ENCODE measurements at places on chromosomes 7 and 10.

DNA sequence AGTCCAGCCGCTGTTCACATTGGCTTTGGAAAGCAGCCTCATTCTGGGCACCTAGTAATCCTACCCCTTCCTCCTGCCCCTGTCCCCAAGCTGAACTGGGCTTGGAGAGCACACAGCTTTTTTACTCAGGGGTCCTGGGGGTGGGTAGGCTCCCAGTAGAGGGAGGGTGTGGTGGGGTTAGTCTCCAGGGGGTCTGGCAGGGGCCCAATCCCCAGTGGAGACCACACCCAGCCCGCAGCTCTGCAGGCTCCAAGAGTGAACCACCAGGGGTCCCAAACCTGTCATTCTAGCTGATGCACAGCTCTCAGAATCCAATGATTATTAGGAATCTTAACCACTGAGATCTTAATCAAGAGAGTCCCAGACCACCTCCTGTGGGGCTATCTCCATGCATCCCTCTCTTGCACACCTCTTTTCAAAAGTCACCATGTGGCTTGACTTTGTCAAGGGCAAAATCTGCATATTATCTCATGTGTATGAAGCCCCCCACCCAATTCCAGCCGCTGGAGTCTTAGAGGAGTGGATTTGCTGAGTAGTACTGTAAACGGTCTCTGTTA is 2.7 kb downstream of the HOXA11 start:
- DNase-seq, result no peak

DNA sequence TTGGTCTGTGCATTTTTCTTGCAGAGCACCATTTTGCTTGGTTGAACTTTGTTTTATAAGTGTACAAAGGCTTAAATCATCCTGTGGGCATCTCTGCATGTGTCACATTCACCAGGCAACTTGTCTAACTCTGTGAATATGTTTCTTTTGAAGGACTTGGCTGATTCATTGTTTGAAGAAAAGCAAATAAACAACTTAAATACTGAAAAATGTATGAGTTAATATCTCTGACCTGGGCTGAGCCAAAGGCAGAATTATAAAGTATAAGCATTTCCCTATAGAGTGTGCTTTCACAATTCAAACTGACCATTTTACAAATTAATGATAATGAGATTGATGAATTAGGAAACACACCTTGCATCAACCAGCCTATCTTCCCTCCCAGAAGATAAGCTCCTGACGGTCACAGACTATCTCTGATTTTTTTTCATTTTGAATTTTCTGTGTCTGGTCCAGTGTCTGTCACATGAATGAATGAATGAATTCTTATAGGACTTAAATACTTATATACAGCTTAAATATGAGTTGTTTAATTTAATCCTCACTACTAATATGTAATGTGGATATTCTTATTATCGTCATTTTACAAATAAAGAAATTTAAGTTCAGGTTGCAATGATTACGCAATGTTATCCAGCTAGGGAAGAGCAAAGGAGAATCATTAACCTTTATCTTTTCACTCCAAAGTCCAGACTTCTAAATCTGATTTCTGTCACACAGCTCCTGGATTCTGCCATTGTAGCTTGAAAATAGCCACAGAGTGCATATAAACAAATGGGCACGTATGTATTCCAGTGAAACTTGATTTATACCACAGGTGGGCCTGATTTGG is 182.0 kb upstream of the PHYHIPL start:
- no peak for DNase-seq

DNA sequence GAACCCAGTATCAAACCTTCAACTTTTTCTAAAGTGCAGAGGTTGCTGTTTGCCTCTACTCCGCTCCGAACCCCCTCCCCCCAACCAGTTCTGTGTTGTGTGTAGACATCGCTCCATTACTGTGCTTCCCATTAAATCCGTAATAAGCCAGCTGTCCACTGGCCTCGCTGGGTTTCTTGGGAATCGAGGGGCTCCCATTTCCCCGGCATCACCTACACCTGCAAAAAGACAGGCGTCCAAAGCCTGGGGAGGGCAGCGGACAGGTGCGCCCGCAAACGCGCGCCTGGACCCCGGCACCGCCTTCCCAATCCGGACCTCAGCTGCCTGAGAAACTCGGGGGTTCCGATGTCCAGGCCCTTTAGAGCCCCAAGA is 631 bp downstream of the RTKN2 start:
- DNase-seq, result no peak

DNA sequence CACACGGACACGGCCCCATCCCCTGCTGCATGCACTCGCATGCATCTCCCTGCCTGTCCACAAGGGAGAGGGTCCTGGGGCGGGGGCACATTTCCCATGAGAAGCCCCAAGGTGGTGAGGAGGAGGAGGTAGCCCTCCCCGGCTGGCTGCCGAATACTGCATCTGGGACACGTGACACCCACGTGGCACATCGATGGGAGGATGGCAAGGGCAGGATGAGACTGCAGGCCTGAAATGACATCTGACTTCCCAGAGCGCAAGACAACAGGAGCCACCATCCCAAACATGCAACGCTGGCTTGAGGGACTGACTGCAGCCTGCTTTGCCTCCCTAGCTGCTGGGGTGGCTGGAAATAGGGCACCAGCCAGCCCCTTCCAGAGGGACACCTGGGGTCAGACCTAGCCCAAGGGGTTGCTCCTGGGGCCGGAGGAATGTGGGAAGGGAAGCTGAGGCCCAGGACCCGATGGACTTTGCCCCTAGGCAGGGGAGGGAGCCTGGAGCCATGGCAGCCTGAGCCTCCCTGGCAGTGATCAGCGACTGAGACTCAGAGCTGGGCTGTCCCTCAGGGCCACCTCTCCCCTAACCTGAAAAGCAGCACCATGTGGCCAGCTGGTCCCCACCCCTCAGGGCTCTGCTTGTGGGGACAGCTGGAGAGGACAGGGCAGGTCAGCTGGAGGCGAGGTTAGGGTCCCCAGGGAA is 16.1 kb downstream of the BUD23 start:
- no peak for DNase-seq

DNA sequence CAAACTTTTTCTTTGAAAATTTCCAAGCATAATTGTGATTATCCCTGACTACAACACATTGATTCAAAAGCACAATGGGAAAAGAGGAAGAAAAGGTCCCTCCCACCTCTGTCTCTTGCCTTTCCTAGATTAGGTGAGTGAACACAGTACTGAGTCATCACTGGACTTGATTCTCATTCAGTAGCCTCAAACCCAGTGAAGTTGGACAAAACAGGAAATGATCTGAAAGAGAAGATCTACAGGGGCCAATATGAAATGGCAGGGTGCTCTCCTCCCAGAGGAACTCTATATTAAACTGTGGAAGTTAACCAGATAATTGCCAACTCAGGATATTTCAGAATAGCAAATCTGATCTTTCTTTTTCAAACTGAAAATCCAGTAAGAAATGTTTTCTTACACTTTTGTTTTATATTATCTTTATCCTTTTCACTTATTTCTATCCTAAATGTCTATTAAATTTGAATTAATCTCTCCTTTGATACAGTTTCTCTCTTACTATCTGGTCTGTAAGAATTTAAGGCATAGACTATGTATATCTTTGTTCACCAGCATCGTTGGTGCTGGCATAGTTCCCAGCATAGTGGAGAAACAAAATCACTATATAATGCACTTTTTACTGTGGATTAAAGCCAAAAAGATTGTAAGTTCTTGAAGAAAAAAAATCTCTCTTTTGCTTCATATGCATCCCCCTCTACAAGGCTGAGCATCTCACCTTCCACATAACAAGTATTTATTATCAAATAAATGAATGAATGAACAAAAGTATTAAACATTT is 41.4 kb upstream of the IKZF1 start:
- peak; percentile 48 for DNase-seq

DNA sequence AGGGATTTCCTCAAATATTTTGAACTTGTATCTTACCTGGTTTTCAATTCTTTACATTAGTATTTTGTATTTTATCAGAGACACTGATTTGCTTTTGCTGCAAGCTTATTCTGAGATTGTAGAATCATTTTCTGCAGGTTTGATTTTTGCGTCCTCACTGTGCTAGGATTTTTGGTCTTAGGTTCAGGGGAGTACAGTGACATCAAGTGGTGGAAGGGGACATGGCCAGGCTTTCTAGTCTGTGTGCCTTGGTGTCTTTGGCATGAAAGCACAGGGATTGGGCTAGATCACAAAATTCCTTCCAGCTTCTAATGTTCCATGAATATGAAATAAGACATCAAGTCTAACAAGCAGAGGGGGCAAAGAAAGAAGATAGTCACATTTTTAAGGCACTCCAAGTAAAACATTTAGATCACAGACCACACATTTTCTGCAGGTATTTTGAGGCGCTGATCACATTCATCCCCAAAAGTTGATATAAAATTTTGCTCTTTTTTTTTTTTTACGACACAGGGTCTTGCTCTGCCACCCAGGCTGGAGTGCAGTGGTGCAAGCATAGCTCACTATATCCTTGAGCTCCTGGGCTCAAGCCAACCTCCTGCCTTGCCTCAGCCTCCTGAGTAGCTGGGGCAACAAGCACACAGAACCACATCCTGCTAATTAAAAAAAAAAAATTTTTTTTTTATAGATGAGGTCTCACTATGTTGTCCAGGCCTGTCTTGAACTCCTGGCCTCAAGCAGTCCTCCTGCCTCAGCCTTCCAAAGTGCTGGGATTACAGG is 124.4 kb downstream of the PON1 start:
- no peak for DNase-seq

DNA sequence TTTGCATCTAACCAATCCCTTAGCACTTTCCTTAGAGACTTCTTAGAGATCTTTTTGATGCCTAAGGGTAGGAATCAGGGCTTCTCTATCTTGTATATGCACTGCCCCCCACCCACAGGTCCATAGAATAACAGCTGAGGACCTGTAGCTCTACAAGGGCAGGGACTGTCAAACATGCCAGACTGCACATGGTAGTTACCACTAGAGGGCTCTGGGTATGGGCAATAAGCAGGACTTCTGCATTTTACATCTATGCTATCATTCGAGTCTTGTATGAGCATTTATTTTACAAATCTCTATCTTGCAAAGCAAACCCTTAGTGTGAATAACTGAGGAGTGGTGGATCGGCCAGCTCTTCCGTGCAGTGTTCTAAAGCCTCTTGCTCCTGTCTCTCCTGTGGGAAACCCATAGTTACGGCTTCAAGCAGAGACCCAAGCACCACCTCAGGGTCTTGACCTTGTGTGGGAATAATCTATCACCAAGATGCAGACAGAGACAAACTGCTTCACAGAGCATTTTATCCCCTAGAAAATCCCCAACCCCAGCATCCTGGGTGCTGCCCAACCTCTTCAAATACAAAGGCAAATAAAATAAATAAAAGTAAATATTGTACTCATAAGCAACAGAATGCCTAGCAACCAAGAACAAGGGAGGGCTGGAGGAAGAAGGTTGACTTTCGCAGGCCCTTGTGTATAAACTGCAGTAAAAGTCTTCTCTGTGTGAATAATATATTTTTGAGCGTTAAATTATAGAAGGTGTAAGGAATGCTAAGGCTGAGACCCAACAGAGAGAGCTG is 219.3 kb downstream of the WDR11 start:
- DNase-seq, result no peak

- DNase-seq, result no peak
These were observed 90.7 kb downstream of the CCDC3 start for GRCh38 chr10:12910835-12911234.

GRCh38 chr10:65123120-65123519 is 1601.9 kb downstream of the REEP3 start:
- no peak for DNase-seq

DNA sequence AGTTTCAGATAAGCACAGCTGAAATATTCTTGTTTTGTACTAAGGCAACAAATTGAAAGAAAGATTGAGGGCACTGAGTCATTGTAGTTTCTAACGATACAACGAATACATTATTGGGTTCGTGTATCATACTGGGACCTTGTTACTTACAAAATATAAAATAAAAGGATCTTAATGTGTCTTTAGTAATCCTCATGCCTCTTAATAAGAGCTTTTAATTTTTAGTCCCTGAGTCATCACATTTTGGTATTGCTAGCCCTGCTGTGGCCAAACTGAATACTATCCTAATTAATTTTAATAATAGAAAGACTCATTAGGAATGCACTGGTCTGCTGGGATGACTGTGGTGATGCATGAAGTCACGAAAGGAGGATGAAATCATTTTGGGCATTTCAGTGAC is 309.7 kb downstream of the EXOC4 start:
- DNase-seq, result no peak

GRCh38 chr10:30591249-30591670 is 38.3 kb downstream of the LYZL2 start:
- peak; percentile 65 for DNase-seq

Data from CD4-positive, alpha-beta T cell treated with Interleukin-15 for 4 hours (primary cell).